Dermis microvascular lymphatic vessel endothelial cell (primary cell): ENCODE measurements at places on chromosomes 11 and 22. TPM values are rescaled to one million over a fixed set of nuclear protein-coding genes. Genes with fewer than 3 reads are reported as not detected.
A peak's percentile ranks its signal among the peaks of the same experiment; 100 is the strongest.

- DNase-seq, result no peak
Observed at GRCh38 chr11:68509066-68509465, 48.5 kb downstream of the PPP6R3 start.

DNA sequence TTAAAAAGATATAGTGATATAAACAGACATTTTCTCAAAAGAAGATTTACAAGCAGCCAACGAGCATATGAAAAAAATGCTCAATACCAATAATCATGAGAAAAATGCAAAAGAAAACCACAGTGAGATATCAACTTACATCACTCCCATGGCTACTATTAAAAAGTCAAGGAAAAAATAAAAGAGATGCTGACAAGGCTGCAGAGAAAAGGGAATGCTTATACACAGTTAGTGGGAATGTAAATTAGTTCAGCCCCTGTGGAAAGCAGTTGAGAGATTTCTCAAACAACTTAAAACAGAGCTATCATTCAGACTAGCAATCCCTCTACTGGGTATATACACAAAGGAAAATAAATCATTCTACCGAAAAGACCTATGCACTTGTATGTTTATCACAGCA lies 97.1 kb upstream of the CARD18 start:
- DNase-seq, result no peak

DNA sequence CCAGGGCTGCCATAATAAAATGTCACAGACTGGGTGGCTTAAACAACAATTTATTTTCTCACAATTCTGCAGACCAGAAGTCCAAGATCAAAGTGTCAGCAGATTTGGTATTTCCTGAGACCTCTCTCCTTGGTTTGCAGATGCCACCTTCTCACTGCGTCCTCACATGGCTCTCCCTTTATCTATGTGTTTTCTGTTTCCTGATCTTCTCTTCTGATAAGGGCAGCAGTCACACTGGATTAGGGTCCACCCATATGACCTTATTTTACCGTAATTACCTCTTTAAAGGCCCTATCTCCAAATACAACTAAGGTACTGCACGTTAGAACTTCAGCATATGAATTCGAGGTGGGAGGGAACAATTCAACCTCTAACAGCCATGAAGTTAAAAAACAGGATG lies 238.9 kb upstream of the API5 start:
- no peak for DNase-seq

DNA sequence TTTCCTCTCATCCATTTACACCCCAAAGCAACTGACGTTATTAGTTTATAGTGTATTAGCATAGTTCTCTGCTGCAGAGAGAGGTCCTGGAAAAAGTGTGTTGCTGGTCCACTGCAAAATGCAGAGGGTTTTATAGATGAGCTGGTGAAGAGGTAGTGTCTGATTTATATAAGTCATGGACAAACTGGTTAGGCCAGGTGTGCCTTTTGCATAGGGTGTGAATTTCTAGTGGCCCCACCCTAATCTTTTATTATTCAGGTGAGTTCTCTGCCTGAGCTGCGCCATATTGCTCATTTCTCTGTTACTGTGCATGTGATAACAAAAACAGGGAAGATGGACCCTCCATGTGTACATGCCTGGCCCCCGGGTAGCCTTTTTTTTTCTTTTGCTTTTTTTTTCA lies 43.1 kb upstream of the TRIM77 start:
- DNase-seq, result no peak

DNA sequence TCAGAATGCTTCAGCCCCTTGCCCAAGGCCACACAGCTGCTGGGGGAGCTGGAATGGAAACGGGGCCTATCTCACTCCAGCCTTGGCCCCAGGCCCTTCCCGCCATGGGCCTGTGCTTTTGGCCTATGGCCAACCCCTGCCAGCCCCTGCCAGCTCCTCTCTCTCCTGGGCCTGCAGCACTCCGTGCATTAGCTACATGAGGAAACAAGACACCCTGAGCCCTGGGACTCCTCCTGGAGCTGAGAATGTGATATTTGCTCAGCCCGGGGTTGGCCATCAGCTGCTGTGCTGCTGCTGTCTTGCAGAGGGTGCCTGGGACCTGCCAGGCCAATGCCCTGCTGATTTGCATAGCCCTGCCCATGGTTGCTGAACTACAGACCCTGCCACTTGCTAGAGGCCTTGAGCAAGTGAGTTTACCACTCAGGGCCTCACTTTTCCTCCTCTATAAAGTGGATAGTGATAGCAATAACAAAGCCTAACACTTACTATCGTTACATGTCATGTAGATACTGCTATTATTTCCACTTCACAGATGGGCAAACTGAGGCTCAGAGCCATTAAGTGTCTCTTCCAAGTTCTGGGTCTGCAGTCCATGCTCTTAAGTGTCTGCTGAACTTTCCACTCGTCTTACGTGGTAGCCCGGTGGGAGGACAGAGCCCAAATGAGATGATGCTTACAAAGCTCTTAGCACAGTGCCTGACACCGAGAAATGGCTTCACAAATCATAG lies 99.6 kb downstream of the KIAA1671 start:
- no peak for DNase-seq

The MS4A3 gene
- total RNA-seq, result not detected in 2 replicates

- DNase-seq, result peak; percentile 58
Observed at GRCh38 chr11:60625262-60625661, 74.2 kb upstream of the MS4A8 start.

- DNase-seq, result no peak
Observed at GRCh38 chr11:114236829-114237228, 59.4 kb upstream of the NNMT start.

DNA sequence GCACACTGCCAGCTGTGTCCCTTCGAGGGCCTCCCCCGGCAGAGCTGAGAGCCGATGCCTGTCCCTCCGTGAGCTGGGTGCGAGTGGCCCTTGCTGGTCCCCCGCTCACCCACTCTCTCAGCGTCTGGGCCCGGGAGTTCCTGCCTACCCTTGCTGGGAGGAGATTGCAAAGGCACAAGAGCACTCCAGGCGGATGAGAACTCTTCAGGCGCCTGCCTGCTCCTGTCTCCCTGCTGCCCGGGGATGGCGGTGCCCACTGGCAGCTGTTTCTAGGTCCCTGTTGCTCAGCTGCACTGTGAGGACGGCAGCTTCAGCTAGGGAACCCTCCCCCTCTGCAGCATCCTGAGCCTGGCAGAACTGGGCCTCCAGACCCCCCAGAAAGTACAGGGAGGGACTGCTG lies 61.1 kb downstream of the FLRT1 start:
- no peak for DNase-seq
